ENCODE measurements at places on chromosomes 6 and 20.

GRCh38 chr6:131303338-131303930 lies 168.2 kb downstream of the AKAP7 start:
- no peak for DNase-seq

DNA sequence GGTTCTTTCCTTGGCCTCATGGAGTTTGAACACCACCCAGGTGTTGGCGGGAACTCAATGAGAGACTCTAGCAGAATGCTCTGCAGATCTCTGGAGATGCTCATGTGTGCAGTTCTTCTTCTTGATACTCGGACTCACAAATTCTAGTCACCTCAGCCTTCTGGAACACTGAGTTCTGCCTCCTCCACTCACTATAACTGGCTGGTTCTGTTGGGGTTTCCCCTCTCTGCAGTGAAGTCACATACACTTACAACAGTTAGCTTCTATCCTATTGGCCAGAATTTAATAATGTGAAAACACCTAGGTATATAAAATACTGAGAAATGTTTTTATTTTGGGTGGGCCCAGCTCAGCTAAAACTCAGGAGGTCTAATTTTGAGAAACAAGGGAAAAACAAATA lies 109.6 kb upstream of the HIVEP1 start:
- no peak for DNase-seq

GRCh38 chr20:14116037-14116436 lies 120.7 kb downstream of the MACROD2 start:
- no peak for DNase-seq

GRCh38 chr6:114733596-114733995 lies 390.8 kb upstream of the HS3ST5 start:
- DNase-seq = no peak

DNA sequence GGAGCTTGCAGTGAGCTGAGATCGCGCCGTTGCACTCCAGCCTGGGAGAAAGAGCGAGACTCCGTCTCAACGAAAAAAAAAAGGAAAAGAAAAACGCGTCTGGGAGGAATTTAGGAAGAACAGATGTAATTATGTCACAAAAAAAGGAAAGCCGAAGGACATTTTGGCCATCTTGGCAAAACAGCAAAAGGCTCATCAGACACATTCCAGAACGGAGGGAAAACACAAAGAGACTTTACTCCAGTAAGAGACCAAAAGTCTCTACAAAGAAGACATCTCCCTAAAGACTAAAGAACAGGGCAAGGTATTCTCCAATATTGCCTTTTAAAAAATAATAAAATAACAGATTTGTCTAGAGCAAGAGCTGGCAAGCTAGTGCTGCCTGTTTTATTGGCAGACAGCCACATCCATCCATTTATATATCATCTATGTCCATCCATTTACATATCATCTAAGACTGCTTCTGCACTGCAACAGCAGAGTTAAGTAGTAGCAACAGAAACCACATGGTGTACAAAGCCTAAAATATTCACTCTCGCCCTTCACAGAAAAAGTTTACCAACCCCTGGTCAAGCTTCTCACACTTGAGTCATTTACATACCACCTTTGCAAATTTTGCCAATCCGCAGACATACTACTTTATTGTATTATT lies 133.9 kb downstream of the ZMYND8 start:
- no peak for DNase-seq

GRCh38 chr6:116969211-116969863 lies 92.3 kb downstream of the RFX6 start:
- DNase-seq = peak; percentile 28

GRCh38 chr6:26065952-26066380 lies 21.3 kb upstream of the HFE start:
- DNase-seq = peak; percentile 78

DNA sequence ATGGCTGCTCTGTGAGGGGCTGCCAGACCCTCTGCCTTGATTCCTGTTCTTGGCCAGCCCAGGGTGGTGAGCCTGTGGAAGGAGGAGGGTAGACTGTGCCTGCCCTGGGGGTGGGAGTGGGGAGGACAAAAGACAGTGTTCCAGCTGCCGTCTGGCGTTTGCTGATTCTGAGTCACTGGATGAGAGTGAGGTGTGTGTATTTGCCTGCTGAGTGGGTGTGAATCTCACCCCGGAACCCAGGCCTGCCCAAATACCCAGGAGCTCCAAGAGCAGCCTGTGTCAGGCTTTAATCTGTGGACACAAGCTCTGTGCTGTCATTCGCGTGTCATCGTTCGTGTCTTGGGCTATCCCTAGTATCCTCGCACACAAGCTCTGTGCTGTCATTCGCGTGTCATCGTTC lies 2.6 kb upstream of the LKAAEAR1 start:
- DNase-seq = no peak

- no peak for DNase-seq
Observed at GRCh38 chr6:125947615-125948014, 9.0 kb upstream of the HINT3 start.

DNA sequence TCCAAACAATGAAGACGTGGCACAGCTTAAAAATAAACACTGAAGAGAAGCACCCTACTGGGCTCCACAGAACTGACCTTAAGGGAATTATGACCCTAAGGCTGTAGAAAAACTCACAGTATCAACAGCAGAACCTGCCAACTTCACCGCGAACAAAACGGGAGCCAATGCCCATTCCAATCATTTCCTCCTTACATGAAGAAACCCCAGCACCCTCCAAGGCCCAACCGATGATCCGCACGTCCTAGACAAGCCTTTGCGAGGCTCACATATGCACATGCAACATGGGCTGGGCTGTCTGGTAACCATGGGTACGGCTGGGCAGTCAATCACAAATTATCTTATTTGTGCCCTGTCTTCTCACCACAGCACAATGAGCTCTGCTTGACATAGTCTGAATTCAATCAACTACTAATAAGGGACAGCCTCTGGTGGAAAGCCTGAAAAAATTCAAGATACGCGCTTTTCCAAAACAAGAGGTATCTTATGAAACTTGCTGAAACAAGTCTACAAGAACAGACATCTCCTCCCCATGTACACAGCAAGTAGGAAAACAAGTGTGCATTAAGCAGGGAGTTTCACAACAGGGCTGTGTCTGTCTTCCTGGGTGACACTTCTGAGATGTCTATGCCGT lies 1.7 kb downstream of the DIDO1 start:
- DNase-seq = no peak

DNA sequence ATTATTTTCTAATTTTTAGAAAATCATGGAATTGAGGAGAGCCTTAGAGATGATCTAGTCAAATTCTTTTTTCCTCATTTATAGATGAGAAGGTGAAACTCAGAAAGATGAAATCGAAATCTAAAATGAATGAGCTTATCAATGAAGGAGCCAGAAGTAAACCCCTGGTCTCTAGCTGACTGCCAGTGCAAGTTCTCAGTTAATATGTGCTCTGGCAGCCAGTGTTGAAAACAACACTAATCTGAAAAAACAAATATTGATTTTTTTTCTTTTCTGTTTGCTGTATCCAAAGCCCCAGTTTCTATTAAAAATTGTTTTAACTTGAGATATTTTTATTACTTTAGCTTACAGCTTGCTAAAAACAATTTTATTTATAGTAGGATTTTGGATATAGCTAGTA lies 21.5 kb upstream of the PBOV1 start:
- DNase-seq = peak; percentile 54

- no peak for DNase-seq
Observed at GRCh38 chr6:6915813-6916547, 191.8 kb upstream of the RREB1 start.

GRCh38 chr6:35797837-35798526 lies 859 bp upstream of the CLPS start:
- DNase-seq = no peak

DNA sequence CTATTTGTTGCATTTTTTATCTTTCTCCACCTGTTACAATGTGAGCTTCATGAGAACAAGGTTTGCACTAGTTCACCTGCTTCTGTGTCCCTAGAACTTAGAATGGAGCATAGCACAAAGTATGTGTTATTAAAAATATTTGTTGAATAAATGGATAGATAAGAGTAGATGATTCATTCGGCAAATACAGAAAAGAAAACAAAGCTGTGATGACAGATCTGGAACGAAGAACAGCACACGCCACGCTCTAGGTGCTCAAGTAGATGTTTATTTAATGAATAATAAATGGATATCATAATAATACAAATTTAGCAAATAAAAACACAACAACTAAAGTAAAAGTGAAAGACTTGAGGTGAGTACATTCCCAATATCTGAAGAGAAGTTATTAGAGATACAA lies 273.1 kb downstream of the HAO1 start:
- no peak for DNase-seq

- DNase-seq = no peak
Observed at GRCh38 chr20:33846291-33846935, 35.3 kb downstream of the CHMP4B start.
